ENCODE measurements at places on chromosomes 12 and 14. TPM values are rescaled to one million over a fixed set of nuclear protein-coding genes. Genes with fewer than 3 reads are reported as not detected.

Gene USP44
- 1.3 TPM for polyA plus RNA-seq

Gene RTL1
- 0.02 TPM for polyA plus RNA-seq

Gene NPFF
- polyA plus RNA-seq: 3.7 TPM

Gene FCF1
- polyA plus RNA-seq: 21.9 TPM

Gene ALKBH2
- 25.9 TPM for polyA plus RNA-seq

Gene ZNF84
- 24.6 TPM for polyA plus RNA-seq

Gene EML1
- 1.7 TPM for polyA plus RNA-seq

DNA sequence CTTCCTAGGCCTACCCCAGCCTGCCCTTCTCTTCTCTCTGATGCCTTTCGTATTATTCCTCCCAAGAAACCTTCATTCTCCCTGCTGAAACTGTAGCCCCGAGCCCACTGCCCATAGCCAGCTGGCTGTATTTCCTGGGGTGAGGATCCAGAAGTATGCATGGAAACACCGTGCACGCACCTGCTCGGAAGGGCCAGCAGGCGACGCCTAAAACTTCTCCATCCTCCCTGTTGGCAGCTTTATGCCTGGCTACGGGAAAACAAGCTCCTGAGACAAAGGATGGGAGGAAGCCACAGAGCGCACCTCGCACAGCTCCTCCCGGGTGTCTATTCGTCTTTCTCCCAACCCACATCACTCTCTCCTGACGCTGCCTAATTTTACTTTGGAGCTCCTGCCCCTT lies 69.0 kb upstream of the CAPRIN2 start:
- DNase-seq: no peak

DNA sequence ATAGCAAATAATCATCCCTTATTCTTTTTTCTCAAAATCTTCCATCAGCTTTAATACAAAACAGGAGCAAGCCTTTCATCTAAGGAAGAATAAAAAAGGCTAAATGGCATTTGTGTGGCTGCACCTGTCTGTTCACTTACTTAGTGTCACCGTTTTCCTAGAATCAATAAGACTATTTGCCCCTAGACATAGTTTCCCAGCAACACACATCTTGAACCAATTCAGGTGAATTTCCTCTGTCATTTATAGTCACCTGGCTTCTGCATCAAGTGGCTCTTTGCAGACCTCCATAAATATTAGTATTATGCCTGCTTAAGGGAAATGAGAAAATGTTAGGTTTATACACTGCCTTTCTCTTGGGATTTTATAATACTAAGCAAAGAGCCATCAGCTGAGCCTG lies 17.4 kb upstream of the GCH1 start:
- DNase-seq: no peak

GRCh38 chr12:69073035-69073434 lies 140.1 kb upstream of the CPM start:
- DNase-seq: no peak

- no peak for DNase-seq
Measured at GRCh38 chr12:88860851-88861250, 280.6 kb upstream of the KITLG start.

DNA sequence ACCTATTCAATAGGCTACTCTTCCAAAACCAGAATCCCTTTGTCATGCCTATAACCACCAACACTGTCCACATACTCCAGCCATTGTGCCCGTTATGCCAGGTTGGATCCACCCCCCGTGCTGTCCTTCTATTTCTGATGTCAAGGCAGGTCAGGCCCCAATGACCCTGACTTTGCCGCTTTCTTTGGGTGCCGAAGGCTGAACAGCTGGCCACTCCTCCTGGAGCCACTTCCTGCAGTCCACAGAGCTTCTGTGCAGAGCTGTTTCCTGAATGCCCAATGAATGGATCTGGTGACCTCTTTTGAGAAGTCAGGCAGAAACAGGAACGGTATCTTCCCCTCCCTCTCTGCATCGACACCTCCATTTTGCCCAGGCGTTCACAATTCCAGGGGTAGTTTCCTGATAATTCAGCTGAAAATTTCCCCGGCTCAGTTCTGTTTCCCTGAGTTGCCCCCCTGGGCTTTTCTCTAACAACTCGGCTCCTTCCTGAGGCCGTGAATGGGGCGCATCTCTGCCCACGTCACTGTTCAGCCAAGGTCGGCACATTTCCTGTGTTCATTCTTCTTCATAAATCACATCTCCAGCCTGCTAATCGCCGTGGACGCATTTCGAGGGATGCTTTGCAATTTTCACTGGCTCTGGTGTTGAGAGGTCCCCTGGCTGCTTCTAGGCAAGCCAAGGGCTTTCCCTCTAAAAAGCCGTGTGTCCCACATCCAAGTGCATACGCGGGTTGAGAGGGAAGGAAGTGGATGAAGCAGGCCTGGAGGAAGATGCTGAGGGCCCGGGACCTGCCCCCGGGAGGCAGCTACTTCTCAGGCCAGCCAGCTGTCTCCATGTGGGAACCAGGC lies 86.5 kb downstream of the PAPOLA start:
- DNase-seq: no peak

- DNase-seq: no peak
Measured at GRCh38 chr12:53825246-53826081, 73.7 kb upstream of the CISTR start.

DNA sequence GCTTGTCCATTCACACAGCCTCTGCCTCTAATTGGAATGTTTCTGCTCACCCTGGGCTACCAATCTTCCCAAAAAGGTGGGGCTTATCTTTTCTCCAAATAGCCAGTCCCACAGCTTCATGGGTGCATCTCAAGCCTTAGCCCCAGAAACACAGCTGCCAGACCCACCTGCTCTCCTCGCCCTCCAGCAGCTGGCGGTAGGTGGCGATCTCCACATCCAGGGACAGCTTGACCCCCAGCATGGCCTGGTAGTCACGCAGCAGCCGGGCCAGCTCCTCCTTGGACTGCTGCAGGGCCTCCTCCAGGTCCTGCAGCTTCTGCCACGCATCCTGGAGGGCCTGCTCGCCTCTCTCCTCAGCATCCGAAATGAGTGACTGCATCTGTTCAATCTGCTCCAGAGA lies 11.1 kb downstream of the KRT77 start:
- DNase-seq: no peak

GRCh38 chr12:118375348-118375747 lies 1.0 kb upstream of the SUDS3 start:
- no peak for DNase-seq

DNA sequence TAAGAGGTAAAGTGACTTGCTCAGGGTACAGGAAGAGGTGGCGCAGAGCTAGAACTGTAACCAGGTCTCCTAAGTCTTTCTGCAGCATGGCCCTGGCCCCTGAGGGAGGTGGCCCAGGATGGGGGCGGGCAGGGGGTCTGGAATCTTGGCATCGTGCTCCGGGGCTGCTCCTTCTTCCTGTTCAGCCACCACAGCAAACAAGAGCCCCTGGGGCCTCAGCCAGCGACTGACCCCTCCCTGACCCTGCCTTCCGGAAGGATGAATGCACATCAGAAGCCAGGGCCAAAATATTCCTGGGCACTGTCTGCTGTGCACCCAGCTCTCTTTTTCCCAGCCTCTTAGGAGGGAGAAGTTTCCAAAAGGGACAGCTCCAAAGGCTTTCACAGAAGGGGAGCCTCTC lies 242.8 kb downstream of the DPF3 start:
- DNase-seq: no peak

GRCh38 chr14:67440513-67440912 lies 28.5 kb upstream of the PLEK2 start:
- DNase-seq: no peak

DNA sequence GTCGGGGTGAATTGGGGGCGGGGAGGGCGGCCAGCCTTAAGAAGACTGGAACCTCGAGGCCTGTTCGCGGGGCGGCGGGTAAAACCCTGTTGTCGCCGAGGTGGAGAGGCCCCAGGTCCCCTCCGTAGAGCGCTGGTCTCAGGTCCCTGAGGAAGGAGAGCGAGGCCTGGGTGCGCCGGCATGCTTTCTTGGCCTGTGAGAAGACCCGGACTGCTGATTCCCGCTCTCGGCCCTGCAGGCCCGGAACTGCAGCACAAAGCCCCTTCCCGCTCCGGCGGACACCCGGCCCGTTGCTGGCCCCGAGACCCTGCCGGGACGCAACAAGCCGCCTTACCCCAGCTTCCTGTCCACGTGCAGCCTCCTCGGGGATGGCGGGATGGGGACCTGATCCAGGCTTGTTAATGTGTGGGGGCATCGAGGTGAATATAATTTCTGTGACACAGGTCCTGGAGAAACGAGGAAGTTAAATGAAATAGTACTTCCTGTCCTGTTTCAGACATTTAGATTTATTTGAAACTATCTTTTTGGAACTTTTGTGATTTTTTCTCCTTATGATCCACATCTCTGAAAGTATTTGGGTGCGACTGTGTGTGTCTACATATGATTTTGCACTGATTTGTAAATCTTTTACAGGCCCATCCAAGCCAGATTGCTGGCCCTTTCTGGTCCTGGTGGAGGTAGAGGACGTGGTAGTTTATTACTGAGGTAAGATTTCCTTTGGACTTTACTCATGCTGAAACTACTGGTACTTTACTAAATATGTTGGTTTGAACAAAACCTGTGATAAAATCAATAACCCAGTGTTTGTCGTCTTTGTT lies 600 bp downstream of the PNN start:
- no peak for DNase-seq

DNA sequence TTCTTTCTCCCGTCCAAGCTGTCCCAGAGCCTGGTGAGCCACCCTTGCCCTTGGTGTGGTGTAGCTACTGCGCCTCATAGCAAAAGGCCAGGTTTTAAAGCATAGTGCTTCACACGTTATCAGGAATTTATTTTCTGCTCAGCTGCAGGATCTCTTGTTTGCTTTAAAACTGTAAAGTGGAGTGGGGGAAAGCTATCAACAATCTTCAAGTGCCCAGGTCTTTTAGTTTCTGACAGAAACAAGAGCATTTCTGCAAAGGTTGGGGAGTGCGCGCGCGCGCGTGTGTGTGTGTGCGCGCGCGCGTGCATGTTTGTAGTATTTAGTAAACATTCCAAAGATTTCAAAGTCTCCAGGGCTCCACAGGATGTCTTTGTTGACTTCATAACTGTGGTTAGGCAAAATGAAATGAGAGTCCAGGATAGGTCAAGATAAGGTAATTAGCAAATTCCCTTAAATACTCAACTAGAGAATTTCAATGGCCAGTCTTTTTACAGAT lies 45.5 kb downstream of the EML1 start:
- no peak for DNase-seq

DNA sequence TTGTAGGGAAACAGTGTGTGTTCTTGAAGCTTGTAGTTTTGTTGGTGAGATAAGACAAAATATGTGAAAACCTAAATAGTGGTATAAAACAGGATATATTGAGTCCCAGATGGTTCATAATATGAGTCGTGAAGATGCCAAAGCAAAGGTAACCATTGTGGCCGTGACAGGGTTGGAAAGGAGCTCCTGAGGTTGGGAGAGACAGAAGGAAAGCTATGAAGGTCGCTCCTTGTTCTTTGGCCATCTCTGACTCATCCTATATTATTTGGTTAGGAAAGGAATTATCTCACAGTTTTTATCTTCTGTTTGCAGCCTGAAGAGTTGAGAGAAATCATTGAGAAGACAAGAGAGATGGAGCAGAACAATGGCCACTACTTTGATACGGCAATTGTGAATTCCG lies 27.1 kb downstream of the ATP6V1D start:
- no peak for DNase-seq

DNA sequence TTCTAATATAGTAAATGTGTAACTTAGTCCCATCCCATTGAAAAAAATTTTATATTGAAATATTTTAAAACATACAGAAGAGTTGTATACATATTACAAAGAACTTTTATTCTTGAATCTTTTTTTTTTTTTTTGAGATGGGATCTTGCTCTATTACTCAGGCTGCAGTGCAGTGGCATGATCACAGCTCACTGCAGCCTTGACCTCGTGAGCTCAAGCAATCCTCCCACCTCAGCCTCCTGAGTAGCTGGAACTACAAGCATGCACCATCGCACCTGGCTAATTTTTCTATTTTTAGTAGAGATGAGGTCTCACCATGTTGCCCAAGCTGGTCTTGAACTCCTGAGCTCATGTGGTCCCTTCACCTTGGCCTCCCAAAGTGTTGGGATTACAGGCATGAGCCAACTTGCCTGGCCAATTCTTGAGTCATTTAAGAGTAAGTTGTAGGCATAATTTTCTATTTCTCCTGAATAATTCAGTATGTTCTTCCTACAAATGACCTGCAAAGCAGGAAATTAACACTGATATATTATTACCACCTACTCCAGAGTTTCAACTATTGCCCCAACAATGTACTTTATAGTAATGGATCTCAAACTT lies 153.0 kb upstream of the BMP4 start:
- no peak for DNase-seq

DNA sequence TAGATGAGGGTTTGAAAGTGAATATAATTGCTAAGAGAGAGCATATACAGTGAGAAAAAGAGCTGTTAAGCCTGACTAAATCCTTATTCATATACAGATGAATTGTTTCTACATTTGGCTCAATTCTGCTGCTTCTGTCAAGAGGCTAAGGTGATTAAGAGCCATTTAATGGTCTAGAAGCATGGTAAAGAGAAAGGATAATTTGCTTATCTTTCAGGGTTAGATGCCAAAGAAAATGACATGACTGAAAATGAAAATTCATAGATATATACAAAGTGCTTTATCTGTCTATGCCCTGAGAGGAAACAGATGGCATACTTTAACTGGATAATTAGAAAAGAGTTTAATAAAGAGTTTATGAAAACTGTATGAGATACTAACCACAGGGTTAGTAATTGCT lies 834.9 kb downstream of the SLC6A15 start:
- no peak for DNase-seq

GRCh38 chr14:51023964-51024363 lies 70.9 kb downstream of the TRIM9 start:
- no peak for DNase-seq

- DNase-seq: no peak
Measured at GRCh38 chr12:58673021-58673420, 247.3 kb downstream of the LRIG3 start.

GRCh38 chr12:67633708-67634107 lies 14.8 kb upstream of the DYRK2 start:
- DNase-seq: no peak

Measured in thymus (tissue), 14 donors.